Psoas muscle (tissue), 8 donors: ENCODE measurements at places on chromosomes 2 and 18. TPM values are rescaled to one million over a fixed set of nuclear protein-coding genes. Genes with fewer than 3 reads are reported as not detected.

ZNF396 gene
- total RNA-seq = 0.30 TPM

TXNDC2 gene
- 0.19 TPM for total RNA-seq

MROH2A gene
- not detected for total RNA-seq

TMEM198 gene
- 3.1 TPM for total RNA-seq

ODC1 gene
- 56.8 TPM for total RNA-seq

LINC00305 gene
- total RNA-seq = not detected

AGXT gene
- not detected for total RNA-seq

ASB3 gene
- total RNA-seq = 5.1 TPM

MGAT4A gene
- total RNA-seq = 12.3 TPM

SLC19A3 gene
- 0.11 TPM for total RNA-seq

CYP20A1 gene
- 8.7 TPM for total RNA-seq

CDK15 gene
- 0.40 TPM for total RNA-seq

AFF3 gene
- total RNA-seq = 0.61 TPM

SLC30A3 gene
- total RNA-seq = 0.92 TPM

C1QL2 gene
- not detected for total RNA-seq

IL36RN gene
- total RNA-seq = not detected

EMILIN1 gene
- total RNA-seq = 9.7 TPM

PXDN gene
- total RNA-seq = 8.5 TPM

VRK2 gene
- 25.4 TPM for total RNA-seq

NAGK gene
- total RNA-seq = 31.3 TPM

PLA2R1 gene
- total RNA-seq = 0.97 TPM

IFT172 gene
- 7.1 TPM for total RNA-seq

COBLL1 gene
- total RNA-seq = 3.6 TPM

SLC66A2 gene
- total RNA-seq = 36.4 TPM

SDC1 gene
- 0.38 TPM for total RNA-seq

REG3G gene
- total RNA-seq = not detected

TMEM169 gene
- 0.41 TPM for total RNA-seq

ANKRD29 gene
- total RNA-seq = 0.57 TPM

AUP1 gene
- 94.7 TPM for total RNA-seq

TDRD15 gene
- total RNA-seq = not detected

VPS4B gene
- total RNA-seq = 21.6 TPM

POTEC gene
- total RNA-seq = not detected

BCL2 gene
- total RNA-seq = 19.3 TPM

MAIP1 gene
- 18.2 TPM for total RNA-seq

ZNF521 gene
- 5.6 TPM for total RNA-seq

CDCA7 gene
- total RNA-seq = 2.4 TPM

RNF25 gene
- total RNA-seq = 14.5 TPM

TFCP2L1 gene
- total RNA-seq = 1.8 TPM

DSEL gene
- 0.99 TPM for total RNA-seq

EGR4 gene
- not detected for total RNA-seq

CCDC85A gene
- 3.2 TPM for total RNA-seq

EDAR gene
- not detected for total RNA-seq

ZCCHC2 gene
- 38.2 TPM for total RNA-seq
